Hepatocyte (in vitro differentiated cells): ENCODE measurements at places on chromosomes 13 and 19.

DNA sequence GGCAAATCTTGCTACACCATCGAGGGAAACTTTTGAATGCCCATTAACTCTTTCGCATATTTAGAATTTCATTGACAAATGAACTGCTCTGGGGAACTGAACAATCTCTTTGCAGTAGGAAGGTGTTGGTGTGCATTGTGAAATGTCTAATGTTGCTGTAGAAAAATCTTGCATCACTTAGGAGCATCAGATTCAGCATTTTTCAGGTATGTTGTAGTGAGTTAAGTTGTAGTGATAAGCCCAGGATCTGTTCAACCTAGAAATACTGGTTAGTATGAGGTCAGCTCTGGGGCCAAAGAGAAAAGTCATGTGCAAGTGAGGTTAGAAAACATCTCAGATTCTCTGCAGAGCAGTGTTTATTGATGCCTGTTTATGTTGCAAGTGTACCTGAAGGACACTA lies 4.1 kb downstream of the FRY start:
- DNase-seq: no peak

DNA sequence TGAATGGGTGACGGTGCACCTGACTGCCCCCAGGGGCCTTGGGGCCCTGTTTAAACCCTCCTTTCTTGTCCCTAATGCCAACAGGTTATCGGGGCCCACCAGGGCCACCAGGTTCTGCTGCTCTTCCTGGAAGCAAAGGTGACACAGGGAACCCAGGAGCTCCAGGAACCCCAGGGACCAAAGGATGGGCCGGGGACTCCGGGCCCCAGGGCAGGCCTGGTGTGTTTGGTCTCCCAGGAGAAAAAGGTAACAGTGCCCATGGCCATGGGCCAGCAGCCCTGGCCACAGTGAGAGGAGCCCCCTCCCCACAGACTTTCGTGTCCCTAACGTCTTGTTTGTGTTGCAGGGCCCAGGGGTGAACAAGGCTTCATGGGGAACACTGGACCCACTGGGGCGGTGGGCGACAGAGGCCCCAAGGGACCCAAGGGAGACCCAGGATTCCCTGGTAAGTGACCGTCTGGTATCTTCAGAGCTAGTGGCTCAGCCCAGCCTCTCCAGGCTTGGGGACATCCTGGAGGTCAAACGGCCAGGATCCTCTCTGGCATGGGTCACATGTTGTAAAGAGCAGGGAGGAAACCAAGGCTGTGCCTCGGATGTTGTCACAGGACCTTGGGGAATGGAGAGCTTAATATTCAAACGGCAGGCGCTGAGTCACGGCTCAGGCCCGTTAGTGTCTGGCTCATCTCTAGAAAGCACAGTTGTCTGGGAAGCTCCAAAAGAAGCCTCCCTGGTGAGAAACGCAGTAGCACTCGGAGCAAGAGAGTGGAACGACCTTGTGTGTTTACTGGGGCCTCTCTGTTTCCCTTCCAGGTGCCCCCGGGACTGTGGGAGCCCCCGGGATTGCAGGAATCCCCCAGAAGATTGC lies 58.3 kb downstream of the RAB20 start:
- peak; percentile 55 for DNase-seq

GRCh38 chr13:36414461-36414860 lies 17.8 kb upstream of the CCNA1 start:
- DNase-seq: no peak

GRCh38 chr13:40439928-40440327 lies 226.5 kb downstream of the FOXO1 start:
- DNase-seq: no peak

DNA sequence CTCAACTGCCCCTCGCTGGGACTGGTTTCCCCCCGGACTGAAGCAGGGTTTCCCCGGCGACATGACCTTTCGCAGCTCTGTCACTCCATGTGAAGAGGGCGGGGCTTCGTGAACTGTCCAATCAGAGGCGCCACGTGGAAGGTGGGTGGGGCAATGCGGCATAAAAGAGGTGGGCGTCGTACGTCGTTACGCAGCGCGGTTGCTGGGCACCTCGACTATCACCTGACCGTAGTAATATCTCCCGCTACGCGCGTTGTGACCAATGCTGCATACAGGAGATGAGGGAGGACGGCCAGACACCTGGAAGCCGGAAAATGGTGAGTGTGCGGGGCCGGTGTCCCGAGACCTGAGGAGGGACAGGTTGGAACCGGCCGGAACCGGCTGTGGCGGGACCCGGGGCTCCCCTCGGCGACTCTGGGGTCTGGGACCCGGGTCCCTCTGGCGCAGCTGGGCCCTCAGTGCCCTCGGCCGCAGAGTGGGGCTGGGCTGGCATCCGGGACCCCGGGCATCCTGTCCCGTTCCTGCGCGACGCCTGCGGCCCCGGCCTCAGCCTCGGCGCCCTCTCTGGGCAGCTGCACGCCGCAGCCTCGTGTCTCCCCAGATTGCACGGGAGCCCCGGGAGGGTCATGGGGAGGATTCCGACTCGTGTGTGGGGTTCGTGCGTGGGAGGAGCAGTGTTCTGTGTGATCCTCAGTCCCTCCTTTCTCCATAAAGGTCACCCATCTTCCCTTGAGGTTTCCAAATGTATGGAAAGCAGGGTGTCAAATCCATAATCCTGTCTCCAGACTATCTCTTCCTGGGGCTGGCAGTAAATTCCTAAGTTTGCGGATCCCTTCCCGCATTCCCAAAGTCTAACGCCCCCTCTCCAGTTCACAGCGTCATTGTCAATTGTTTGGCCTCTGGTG lies 32.2 kb downstream of the ZNF136 start:
- DNase-seq: no peak

DNA sequence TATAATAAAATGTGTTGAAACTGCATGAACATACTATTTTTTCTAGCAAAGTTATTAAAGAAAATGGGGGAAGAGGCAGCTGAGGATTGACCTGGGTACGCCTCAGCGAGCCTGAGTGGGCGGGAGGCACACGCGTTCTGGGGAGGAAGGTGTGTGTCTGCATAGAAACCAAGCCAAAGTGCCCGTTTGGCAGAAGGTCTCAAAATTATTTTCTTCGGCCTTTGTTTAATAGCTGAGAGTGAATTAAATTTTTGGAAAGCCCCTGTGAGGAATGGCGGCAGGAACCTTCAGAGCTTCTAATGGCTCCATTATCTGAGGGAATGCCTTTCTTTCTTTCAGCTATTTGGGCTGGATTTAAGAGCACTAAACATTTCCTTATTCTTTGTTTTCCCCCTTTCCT lies 5.2 kb downstream of the ZIC2 start:
- no peak for DNase-seq
